ENCODE measurements at places on chromosomes 11 and 22.

- H3K27me3 ChIP-seq, result peaks cover 3% of the 10 kb centered on the region
- H3K4me1 ChIP-seq, result peaks cover 7% of the 10 kb centered on the region
- H3K4me3 ChIP-seq, result no peak overlapping the region
- DNase-seq, result peak; percentile 12
These were observed 92.3 kb upstream of the PARVA start for GRCh38 chr11:12285106-12285505.

DNA sequence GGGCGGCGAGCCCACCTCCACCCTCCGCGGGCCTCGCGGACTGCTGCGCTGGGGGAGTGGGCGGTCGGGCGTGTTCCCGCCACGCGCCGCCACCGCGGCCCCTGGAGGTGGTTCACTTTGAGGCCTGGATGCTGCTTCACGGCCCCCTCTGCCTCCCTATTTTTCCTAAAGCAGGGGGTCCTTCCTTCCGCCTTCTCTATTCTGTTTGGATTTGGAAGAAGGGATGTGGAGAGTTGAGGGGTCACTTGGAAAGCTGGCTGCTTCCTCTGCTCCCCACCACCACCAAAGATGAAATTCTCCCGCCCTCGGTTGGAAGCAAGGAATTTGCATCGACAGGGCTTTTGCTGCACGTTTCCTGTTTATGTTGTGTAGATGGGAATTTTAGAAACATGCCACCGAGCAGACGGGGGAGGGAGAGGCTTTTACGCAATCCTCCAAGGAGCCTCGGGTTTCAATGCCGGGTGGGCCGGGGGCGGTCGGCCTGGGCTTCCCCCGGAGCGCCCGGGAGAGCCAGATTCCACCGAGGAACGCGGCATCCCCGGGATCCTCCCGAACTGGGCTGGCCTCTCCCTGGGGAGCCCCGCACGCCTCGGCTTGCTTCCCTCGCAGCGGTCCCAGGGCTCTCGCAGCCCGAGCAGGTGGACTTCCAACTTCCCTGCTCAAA lies 403 bp upstream of the SBF2 start:
- DNase-seq, result no peak
- H3K36me3 ChIP-seq, result no peaks in the 10 kb centered on the region

- DNase-seq, result no peak
- H3K4me1 ChIP-seq, result peaks cover 4% of the 10 kb centered on the region
- H3K27ac ChIP-seq, result no peak overlapping the region
- H3K4me3 ChIP-seq, result no peak overlapping the region
These were observed 11.2 kb upstream of the PAX6 start for GRCh38 chr11:31822175-31822926.

GRCh38 chr22:49807129-49807528 lies 20.5 kb downstream of the BRD1 start:
- H3K4me3 ChIP-seq, result peak overlapping the region; percentile 60
- H3K27ac ChIP-seq, result peak overlapping the region; percentile 88
- no peak for DNase-seq
- H3K36me3 ChIP-seq, result peaks cover 70% of the 10 kb centered on the region
- peaks cover 72% of the 10 kb centered on the region for H3K4me1 ChIP-seq

GRCh38 chr11:48019217-48019584 lies 38.8 kb downstream of the PTPRJ start:
- DNase-seq, result no peak
- H3K27me3 ChIP-seq, result no peaks in the 10 kb centered on the region
- H3K4me3 ChIP-seq, result no peak overlapping the region

GRCh38 chr22:23166841-23167616 lies 13.3 kb upstream of the BCR start:
- no peak overlapping the region for H3K4me3 ChIP-seq
- H3K27ac ChIP-seq, result no peak overlapping the region

DNA sequence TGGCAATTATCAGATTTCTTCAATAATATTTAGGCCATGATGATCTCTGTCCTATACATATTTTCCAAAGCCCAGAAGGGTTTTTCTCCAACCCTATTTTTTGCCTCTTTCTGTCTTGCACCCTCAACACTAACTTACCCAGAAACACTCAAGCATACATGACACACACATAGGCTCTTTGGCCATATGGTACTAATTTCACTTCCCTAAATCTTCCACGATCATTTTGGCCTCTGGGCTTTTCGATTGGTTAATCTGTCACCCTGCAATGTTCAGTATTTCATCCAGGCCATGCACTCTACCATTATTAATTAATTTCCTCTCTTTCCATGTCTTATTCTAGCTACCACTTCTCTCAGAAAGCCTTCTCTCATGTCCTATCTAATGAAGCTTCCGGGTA lies 59.8 kb downstream of the LUZP2 start:
- no peaks in the 10 kb centered on the region for H3K36me3 ChIP-seq
- no peak overlapping the region for H3K4me3 ChIP-seq
- no peak overlapping the region for H3K27ac ChIP-seq
- DNase-seq, result no peak
- H3K27me3 ChIP-seq, result no peaks in the 10 kb centered on the region

DNA sequence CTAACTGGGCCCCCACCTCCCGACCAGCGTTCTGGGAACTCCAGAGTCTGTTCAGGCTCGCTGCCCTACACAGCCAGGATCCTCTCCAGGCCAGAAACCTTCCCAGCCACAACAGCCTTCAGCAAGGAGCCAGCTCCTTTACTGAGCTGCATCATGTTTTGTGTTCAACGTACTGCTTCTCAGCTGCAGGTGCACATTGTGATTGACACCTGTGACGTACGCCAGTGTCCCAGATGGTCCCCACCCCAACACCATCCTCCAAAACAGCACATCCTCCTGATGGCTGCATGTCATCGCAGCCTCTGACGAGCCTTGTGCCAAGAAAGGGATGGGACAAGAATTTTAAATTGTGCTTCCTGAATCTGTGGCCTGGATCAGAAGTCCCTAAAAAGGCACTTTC lies 117.5 kb downstream of the SPATA19 start:
- H3K4me3 ChIP-seq, result no peak overlapping the region
- no peaks in the 10 kb centered on the region for H3K4me1 ChIP-seq
- DNase-seq, result no peak
- no peaks in the 10 kb centered on the region for H3K36me3 ChIP-seq
- H3K27ac ChIP-seq, result no peak overlapping the region
- no peaks in the 10 kb centered on the region for H3K27me3 ChIP-seq

DNA sequence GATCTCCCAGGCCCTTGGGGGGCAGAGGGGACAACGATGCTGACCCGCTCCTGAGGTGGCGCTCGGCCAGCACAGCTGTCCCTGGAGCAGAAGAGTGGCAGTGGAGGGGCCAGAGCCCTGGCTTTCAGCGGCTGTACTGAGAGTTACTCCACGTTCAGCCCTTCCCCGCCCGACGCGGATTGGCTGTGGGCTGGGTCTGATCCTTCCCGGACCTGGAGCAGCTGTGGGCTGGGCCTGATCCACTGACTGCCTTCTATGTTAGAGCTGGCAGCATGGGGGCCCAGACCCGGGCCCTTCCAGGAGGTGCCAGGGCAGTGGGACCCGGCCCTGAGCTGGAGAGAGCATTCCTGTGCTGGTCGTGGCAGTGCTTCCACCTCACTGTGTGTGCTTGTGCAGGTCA lies 27.8 kb downstream of the YWHAH start:
- H3K27me3 ChIP-seq, result peaks cover 2% of the 10 kb centered on the region
- H3K36me3 ChIP-seq, result no peaks in the 10 kb centered on the region
- no peak overlapping the region for H3K27ac ChIP-seq
- DNase-seq, result no peak
- peaks cover 18% of the 10 kb centered on the region for H3K4me1 ChIP-seq
- no peak overlapping the region for H3K4me3 ChIP-seq

DNA sequence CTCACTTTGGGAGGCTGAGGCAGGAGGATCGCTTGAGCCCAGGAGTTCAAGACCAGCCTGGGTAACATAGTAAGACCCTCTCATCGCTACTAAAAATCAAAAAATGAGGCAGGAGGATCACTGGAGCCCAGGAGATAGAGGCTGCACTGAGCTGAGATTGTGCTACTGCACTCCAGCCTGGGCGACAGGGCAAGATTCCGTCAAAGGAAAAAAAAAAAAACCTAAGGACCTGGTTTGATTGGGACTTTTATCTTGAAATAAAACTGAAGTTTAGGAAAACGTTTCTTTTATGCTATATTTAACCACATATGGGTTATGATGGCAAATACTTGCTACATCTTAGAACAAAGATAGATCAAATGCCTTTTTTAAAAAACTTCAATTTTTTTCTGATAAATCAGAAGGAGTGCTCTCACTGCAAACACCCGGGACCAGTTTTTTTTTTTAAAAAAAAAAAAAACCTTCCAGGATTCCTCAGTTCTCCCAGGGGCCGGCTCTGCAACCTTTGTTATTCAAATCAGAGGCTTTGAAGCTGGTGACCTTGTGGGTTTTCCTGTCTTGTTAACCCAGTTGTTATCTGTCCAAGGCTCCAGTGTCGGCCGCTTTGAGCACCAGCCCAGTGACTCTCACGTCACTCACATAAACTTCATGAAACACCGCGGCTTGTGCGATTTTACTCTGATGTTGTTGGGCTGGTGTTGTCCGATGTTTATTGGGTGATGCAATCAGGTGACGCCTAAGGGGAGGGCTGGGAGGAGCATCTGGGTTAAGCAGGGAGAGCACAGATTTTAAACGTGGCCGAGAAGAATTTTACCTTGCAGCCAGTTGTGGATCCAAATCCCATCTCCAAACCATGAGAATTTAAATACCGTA lies 24.7 kb upstream of the SLC22A12 start:
- DNase-seq, result peak; percentile 29
- H3K27ac ChIP-seq, result peak overlapping the region; percentile 26
- peaks cover 2% of the 10 kb centered on the region for H3K4me1 ChIP-seq

DNA sequence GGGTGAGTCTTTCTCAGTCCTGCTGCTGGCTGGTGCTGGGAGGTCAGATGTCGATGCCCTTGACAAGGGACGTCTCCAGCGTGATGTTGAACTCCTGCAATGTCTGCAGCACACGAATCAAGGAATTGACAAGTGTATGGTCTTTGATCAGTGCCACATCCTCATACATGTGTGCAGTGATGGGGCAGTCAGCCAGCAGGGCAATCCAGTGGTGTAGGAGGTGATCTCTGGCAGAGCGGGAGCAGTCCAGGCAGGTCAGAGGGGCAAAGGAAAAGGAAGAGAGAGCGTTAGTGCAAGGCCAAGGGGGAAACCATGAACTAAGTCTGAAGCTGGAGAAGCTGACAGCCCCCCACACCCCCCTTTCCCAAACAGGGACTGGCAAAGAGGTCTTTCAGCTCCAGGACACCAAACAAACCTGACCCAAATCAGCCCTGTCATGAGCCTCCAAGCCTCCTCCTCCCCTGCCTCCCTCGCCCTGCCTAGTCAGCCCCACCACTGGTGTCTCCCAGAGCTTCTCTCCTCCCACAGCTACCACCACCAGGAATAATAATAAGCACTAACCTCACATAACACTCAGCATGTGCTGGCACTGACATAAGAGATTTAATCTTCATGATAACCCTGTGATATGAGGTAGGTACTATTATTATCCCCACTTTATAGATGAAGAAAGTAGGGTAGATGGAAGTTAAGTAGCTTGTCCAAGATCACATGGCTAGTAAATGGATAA lies 48.4 kb upstream of the SCUBE2 start:
- DNase-seq, result no peak
- H3K36me3 ChIP-seq, result peaks cover 42% of the 10 kb centered on the region
- H3K4me3 ChIP-seq, result no peak overlapping the region
- H3K4me1 ChIP-seq, result peaks cover 8% of the 10 kb centered on the region
- no peaks in the 10 kb centered on the region for H3K27me3 ChIP-seq

GRCh38 chr22:17869285-17870096 lies 95.2 kb upstream of the BID start:
- no peaks in the 10 kb centered on the region for H3K27me3 ChIP-seq
- H3K36me3 ChIP-seq, result no peaks in the 10 kb centered on the region
- H3K4me1 ChIP-seq, result peaks cover 6% of the 10 kb centered on the region
- DNase-seq, result no peak

GRCh38 chr11:120306519-120307242 lies 18.4 kb upstream of the TLCD5 start:
- no peak overlapping the region for H3K4me3 ChIP-seq
- H3K27me3 ChIP-seq, result peaks cover 15% of the 10 kb centered on the region
- no peak overlapping the region for H3K27ac ChIP-seq
- H3K36me3 ChIP-seq, result no peaks in the 10 kb centered on the region
- DNase-seq, result no peak

DNA sequence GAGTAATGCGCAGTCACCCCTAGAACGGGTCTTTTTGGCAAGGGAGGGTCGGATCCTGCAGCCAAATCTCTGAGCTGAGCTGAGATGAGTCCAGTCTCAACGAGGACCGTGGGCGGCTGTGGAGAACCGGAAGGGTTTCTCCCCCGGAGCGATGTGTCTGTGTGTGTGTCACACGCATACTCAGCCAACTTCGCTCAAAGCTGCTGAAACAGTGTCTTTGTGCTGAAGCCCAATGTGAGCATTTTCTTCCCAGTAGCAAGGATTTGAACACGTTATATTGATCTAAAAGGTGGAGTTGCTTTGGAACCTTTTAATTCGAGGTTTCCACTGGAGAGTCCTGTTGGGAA lies 1.4 kb upstream of the CELSR1 start:
- H3K27me3 ChIP-seq, result peaks cover 35% of the 10 kb centered on the region
- H3K4me1 ChIP-seq, result peaks cover 5% of the 10 kb centered on the region
- no peak overlapping the region for H3K27ac ChIP-seq
- H3K4me3 ChIP-seq, result no peak overlapping the region
- no peaks in the 10 kb centered on the region for H3K36me3 ChIP-seq
- no peak for DNase-seq

DNA sequence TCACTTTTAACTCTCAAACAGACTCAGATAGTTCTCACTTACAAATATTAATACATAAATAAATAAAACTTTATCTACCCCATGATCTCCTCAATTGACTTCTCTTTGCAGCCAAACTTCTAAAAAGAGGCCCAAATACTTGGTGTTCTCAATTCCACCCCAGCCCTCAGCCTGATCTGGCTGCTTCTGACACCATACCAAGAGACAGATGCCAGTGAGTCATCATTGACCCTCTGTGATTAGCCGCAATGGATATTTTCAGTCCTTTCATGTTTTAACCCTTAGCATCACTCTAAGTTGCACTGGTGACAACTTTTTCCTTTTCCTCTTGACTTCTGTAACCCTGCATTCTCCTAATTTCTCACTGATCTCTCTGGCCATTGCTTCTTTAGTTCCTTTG lies 184.1 kb upstream of the ARHGAP20 start:
- no peak overlapping the region for H3K4me3 ChIP-seq
- no peaks in the 10 kb centered on the region for H3K36me3 ChIP-seq
- peaks cover 8% of the 10 kb centered on the region for H3K27me3 ChIP-seq
- no peak for DNase-seq

- no peak overlapping the region for H3K27ac ChIP-seq
- DNase-seq, result no peak
- H3K27me3 ChIP-seq, result no peaks in the 10 kb centered on the region
- no peaks in the 10 kb centered on the region for H3K36me3 ChIP-seq
- H3K4me1 ChIP-seq, result no peaks in the 10 kb centered on the region
- no peak overlapping the region for H3K4me3 ChIP-seq
These were observed 29.2 kb downstream of the A4GALT start for GRCh38 chr22:42691440-42691839.

GRCh38 chr22:46099740-46100139 lies 50.6 kb upstream of the PPARA start:
- H3K27ac ChIP-seq, result no peak overlapping the region
- H3K36me3 ChIP-seq, result no peaks in the 10 kb centered on the region
- H3K4me1 ChIP-seq, result no peaks in the 10 kb centered on the region
- no peak for DNase-seq

Data from activated CD8-positive, alpha-beta T cell treated with anti-CD3 and anti-CD28 coated beads, Interleukin-2, amount 10 ng/mL, durations not matched to agents 7 days and 5 days (primary cell).